ENCODE measurements at places on chromosomes 5 and 9.

- DNase-seq: no peak
Observed at GRCh38 chr5:36236801-36237200, 4.9 kb downstream of the NADK2 start.

GRCh38 chr9:123637606-123637944 is 281.6 kb downstream of the CRB2 start:
- DNase-seq: no peak

DNA sequence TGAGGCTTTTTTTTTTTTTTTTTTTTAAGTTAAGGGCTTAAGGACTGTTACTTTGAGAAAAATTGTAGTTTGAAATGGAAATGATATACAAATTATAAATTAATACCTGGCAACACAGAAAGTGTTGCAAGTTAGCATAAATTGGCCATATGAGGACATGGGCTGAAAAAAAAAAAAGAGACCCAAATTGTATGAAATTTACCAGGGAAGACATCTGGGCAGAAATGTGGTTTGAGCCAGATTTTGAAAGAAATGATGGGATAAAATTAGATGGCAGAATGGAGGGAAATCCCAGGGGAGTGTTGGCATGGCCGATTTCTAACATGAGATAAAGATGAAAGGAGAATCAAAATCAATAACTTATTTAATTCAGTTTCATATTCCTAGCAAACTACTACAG is 472.1 kb downstream of the CTNND2 start:
- no peak for DNase-seq

- DNase-seq: no peak
Observed at GRCh38 chr5:167819406-167819805, 472.0 kb upstream of the WWC1 start.

DNA sequence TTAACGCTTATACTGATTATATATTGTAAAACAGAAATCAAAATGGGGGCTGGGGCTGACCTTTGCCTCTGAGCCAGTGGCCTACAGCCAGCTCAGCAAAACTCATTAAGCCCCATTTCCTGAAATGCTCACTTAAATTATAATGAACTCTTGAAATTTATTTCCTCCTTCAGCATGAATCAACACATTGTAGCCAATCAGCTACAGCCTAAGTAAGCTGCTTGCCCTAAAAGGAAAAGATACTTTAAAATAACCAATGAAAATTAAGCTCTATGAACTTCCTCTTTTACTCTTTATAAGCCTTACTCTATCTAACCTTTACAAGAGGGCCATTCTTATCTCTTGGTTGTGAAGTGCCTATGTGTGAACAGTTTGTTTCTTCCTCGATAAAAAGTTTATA is 33.5 kb upstream of the SUB1 start:
- no peak for DNase-seq

- DNase-seq: no peak
Observed at GRCh38 chr5:130289132-130290088, 385.1 kb downstream of the CHSY3 start.

DNA sequence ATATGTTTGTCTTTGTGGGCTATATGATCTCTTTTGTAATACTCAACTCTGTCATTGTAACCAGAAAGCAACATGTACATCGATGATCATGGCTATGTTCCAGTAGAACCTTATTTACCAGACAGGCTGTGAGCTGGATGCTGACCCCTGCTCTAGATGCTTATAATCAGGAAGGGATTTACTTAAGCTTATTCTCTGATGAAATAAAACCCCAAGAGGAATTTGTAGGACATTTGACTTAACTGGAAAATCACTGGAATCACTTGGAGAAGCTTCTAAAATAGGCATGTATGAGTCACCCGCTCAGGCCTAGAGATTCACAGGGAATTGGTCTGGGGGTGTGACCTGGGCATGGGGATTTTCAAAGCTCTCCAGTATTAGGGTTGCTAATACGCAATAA is 285.8 kb upstream of the ZNF608 start:
- no peak for DNase-seq

DNA sequence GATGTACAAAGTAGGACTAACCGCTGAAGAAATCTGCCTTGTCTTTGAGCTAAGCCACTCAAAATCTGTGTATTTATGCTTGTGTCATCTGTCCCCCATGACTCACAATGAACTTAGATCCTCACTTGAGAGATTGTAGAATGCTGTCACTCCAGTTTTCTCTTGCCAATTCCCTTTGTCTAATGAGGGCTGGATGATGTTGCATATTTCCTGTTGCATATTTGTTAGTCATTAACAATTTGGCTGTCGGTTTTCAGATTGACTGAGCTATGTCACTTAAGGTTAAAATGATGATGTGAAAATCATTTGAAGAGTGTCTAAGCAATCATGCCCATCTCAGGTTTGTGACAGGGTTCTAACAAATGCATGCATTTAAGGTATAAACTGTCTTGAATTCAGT is 481.7 kb downstream of the CDH10 start:
- no peak for DNase-seq

GRCh38 chr9:122464633-122465567 is 12.8 kb downstream of the OR1J1 start:
- DNase-seq: peak; percentile 26

DNA sequence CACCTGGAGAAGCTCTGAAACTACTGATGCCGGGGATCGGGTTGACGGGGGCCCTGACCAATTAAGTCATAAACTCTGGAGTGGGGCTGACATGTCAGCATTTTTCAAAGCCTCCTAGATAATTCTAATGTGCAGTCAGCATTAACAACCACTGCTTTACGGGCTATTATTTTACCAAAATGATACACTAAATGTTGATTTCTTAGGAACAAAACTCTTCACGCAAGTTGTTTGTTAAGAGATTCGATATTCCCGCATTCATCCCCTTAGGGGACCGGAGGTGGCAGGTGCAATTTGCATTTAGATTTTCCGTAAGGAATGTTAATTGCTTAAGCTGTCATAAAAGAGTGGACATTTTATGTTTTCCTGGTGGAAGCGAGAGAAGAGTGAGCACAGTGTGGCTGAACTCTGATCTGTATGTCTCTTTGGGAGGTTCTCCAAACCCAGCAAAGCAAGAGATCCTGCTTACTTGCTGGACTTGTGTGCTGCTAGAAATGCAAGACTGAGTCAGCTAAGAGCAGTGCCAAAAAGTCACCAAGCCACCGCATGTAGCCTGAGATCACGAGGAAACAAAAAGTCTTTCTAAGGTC is 77.6 kb downstream of the UGCG start:
- no peak for DNase-seq

GRCh38 chr9:81472701-81473100 is 216.6 kb downstream of the TLE1 start:
- no peak for DNase-seq

GRCh38 chr9:18438951-18439350 is 35.0 kb upstream of the ADAMTSL1 start:
- DNase-seq: no peak

GRCh38 chr5:90897618-90898017 is 339.0 kb downstream of the ADGRV1 start:
- no peak for DNase-seq

GRCh38 chr5:149117970-149118369 is 23.3 kb upstream of the ABLIM3 start:
- DNase-seq: no peak

GRCh38 chr5:10653043-10653442 is 89.2 kb downstream of the ANKRD33B start:
- no peak for DNase-seq

DNA sequence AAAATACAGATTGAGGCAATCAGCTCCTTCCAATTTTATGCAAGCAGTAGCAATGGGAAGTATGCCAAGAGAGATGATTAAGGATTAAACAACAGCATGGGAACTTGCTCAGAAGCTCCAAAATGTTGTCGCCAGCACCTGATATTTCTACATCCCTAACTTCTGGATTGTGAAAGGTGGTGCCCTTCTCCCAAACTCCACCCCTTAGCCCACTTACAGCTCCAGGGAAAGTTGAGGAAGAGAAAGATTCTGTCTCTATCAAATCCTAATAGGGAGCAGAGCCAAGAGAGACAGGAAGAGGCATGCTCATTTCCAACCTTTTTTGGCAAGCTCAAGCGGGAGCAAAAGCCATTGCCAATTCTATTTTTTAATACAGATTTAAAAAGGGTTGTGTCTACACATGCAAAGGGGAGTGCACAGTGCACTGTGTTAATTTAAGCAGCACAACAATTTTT is 92.4 kb upstream of the NR3C1 start:
- DNase-seq: peak; percentile 69

GRCh38 chr9:93114169-93114983 is 18.4 kb downstream of the CARD19 start:
- no peak for DNase-seq

DNA sequence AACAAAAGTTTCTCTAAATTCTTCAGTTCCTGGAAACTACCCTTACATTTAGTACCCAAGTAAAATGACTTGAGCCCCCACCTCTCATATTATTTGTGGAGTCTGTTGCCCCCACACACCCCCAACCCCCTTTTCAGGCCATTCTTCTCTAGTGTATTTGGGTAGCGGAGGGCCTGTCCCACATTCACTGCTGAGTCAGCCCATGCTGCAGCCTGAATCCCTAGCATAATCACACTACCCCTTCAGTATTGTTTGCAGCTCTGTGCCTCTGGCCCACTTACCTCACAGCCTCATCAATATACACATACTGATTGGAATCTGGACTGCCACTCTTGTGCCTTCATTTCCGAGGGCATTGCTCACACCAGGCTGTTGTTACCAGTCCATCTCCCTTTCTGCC is 26.8 kb downstream of the RGS7BP start:
- no peak for DNase-seq

DNA sequence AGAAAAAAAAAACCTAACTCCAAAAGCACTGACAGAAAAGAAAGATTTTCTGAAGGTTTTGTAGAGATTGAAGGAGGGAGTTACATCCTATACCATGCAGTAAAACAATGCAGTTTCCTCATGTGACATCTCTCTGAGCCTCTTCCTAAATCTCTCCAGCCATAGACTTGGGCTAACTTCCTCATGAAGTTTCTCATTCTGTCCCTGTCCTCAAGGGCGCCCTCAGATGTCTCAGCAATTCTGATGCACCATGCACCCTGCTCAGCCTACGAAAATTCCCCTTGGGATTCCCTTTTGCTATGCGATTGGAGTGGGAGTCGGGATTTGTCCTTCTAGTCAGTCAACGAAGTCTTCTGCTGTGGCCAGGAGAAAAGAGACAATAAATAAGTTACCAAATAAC is 68.9 kb downstream of the FAT2 start:
- no peak for DNase-seq

GRCh38 chr5:108523360-108523759 is 141.5 kb upstream of the FBXL17 start:
- DNase-seq: no peak

GRCh38 chr9:105280691-105281090 is 36.2 kb downstream of the SLC44A1 start:
- DNase-seq: peak; percentile 95

- peak; percentile 13 for DNase-seq
Observed at GRCh38 chr9:129081388-129081904, 535 bp downstream of the DOLPP1 start.

GRCh38 chr5:6419340-6419852 is 29.3 kb upstream of the UBE2QL1 start:
- no peak for DNase-seq

- no peak for DNase-seq
Observed at GRCh38 chr5:144463481-144464223, 293.0 kb downstream of the KCTD16 start.

DNA sequence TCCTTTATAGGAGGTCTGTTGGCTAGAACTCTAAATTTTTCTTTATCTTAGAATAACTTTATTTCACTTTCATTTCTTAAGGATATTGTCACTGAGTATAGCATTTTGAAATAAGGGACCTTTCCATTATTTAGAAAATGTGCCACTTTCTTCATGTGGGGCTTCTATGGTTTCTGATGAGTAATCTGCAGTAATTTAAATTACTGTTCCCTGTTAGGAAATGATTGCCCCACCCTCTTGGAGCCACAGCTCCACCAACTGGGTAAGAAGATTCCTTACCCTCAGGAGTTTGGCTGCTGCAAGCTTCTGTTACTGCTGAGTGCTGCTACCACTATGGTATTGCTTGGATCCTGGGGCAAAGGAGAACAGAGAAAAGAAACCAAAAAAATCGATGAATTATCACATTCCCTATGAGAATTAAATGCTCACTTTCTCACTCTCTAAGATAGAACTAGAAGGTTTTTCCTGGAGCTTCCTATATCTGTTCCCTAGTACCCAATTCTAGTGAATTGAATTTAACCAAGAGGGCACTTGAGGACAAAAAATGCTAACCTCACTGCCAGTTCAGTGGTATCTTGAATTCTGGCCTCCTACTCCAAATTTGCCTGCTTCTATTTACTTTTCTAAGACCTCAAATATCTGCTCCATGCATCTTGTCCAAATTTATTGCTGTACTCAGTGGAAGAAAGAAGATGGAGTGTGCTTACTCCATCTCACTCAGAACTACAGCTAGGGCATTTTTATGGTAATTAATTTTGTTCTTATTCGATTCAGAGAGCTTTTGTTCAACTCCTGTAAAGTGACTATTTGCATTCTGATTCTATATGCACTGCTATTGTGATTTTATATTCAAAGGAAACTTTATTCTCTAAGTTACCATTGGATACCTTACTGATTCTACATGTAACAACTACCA is 2111.3 kb downstream of the MAT2B start:
- DNase-seq: no peak

DNA sequence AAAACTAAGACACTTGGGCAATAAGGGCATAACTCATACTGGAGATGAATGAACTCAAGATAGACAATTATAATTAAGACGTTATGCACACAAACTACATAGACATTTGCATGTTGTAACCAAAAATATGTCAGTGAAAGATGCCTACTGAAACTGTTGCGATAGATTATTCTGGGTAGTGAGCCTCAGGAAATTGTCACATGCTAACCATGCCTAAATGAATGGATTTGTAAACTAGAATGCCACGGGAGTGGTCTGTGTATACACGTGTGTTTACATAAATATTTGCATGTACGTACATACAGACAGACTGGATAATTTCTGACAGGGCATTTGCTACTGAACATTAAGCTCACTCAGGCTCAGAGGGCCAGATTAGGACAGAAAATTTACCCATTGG is 1.2 kb downstream of the NIPSNAP3B start:
- DNase-seq: no peak

GRCh38 chr5:173920866-173921555 is 32.9 kb downstream of the CPEB4 start:
- DNase-seq: no peak

- DNase-seq: no peak
Observed at GRCh38 chr9:27549196-27549755, 19.7 kb upstream of the MOB3B start.

GRCh38 chr5:51829691-51830090 is 446.4 kb downstream of the ISL1 start:
- DNase-seq: no peak

DNA sequence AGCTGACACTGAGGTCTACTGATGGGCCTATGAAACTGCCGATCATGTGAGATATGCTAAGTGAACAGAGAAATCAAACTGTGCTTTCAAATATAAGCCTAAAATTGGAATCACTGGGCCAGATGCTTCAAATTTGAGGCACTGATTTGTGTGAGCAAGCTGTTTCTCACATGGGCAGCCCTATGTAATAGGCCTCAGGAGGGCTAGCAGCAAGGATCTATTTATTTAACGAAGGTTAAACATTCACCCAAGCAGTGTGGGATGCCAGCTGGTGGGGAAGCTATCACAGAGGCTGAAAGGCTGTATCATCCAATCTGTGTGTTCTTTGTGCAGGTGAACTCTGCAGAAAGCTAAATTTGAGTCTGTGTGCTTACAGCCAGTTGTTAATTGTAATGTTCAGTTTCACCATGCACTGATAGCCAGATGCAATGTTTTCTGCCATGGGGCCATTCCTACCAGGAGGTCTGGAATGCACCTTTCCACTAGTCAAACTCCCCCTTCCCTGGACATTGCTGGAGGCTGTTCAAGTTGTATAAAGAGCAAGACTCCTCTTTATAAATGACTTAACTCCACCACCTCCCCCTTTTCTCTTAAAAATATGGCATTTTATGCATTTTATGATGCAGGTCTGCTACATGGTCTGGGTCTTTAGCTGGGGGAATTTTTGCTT is 228.9 kb downstream of the SH3GL2 start:
- DNase-seq: no peak
